ENCODE measurements at places on chromosomes 6 and 20. TPM values are rescaled to one million over a fixed set of nuclear protein-coding genes. Genes with fewer than 3 reads are reported as not detected.

Gene SLC2A10
- 5.4 TPM for total RNA-seq

Gene CRISP3
- not detected for total RNA-seq

Gene CASS4
- total RNA-seq: under 0.01 TPM

Gene GGTLC1
- total RNA-seq: not detected

Gene MUC22
- total RNA-seq: not detected

Gene BHLHE23
- total RNA-seq: not detected

Gene LAMP5
- total RNA-seq: 1.0 TPM

Gene CALHM6
- total RNA-seq: 1.0 TPM

Gene EBF4
- 0.77 TPM for total RNA-seq

Gene CBLN4
- not detected for total RNA-seq

Gene SRSF12
- under 0.01 TPM for total RNA-seq

Gene BPI
- total RNA-seq: not detected

Gene SGK1
- total RNA-seq: 153 TPM

Gene CDSN
- under 0.01 TPM for total RNA-seq

Gene IGF2R
- 120 TPM for total RNA-seq

Gene GABRR1
- total RNA-seq: not detected

Gene ELOVL4
- 0.13 TPM for total RNA-seq

Gene TMEM14A
- 12.3 TPM for total RNA-seq

Gene MAN1A1
- total RNA-seq: 43.6 TPM

Gene PHACTR1
- total RNA-seq: 1.0 TPM

Gene TBC1D20
- 15.8 TPM for total RNA-seq

Gene ERVFRD-1
- under 0.01 TPM for total RNA-seq

Gene FAM184A
- 0.13 TPM for total RNA-seq

Gene FOXA2
- not detected for total RNA-seq

Gene PI3
- total RNA-seq: not detected

Gene PRKN
- 0.39 TPM for total RNA-seq

Gene TRIM40
- not detected for total RNA-seq

Gene TNFRSF6B
- total RNA-seq: 15.4 TPM

Gene VNN1
- under 0.01 TPM for total RNA-seq

Gene FKBP1A
- total RNA-seq: 276 TPM

Gene CYP21A2
- not detected for total RNA-seq

Gene GJA10
- total RNA-seq: not detected

Gene FAM83D
- total RNA-seq: 22.3 TPM

Gene TRAPPC3L
- under 0.01 TPM for total RNA-seq

Gene ADAT2
- total RNA-seq: 3.7 TPM

Gene RNF217
- 15.9 TPM for total RNA-seq

Gene TRIM38
- total RNA-seq: 4.7 TPM

Gene CALHM4
- 0.13 TPM for total RNA-seq

Gene CLDN20
- total RNA-seq: not detected

Gene MYBL2
- 13.0 TPM for total RNA-seq

Gene TSPO2
- total RNA-seq: not detected

Gene ADGB
- not detected for total RNA-seq

Gene NKAIN2
- not detected for total RNA-seq

Gene PARD6B
- 0.39 TPM for total RNA-seq

Gene PLCB4
- total RNA-seq: 2.1 TPM

Gene SAMD10
- 5.9 TPM for total RNA-seq

Gene TRIM39
- 7.6 TPM for total RNA-seq

Gene SASH1
- total RNA-seq: 49.3 TPM

Gene GRM1
- total RNA-seq: 0.13 TPM

Gene RHAG
- total RNA-seq: not detected

Measured in dermis microvascular lymphatic vessel endothelial cell (primary cell).